Neuronal stem cell (in vitro differentiated cells): ENCODE measurements at places on chromosomes 3 and 15.

DNA sequence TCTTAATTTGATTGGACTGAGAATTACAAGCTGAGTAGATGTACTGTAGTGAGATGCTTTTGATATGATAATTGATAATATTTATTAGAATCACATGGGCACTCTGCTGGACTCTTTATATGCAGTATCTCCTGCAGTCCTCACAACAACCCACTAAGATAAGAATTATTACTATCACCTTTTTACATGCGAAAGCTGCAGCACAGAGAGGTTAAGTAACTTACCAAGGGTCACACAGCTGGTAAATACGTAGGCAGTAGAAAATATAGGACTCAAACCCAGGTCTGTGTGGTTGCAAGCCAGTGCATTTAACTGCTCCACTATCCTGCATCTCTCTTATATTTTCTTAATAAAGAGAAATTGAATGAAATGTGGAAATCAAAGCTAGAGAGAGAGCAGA is 392.8 kb upstream of the RORA start:
- DNase-seq: no peak

DNA sequence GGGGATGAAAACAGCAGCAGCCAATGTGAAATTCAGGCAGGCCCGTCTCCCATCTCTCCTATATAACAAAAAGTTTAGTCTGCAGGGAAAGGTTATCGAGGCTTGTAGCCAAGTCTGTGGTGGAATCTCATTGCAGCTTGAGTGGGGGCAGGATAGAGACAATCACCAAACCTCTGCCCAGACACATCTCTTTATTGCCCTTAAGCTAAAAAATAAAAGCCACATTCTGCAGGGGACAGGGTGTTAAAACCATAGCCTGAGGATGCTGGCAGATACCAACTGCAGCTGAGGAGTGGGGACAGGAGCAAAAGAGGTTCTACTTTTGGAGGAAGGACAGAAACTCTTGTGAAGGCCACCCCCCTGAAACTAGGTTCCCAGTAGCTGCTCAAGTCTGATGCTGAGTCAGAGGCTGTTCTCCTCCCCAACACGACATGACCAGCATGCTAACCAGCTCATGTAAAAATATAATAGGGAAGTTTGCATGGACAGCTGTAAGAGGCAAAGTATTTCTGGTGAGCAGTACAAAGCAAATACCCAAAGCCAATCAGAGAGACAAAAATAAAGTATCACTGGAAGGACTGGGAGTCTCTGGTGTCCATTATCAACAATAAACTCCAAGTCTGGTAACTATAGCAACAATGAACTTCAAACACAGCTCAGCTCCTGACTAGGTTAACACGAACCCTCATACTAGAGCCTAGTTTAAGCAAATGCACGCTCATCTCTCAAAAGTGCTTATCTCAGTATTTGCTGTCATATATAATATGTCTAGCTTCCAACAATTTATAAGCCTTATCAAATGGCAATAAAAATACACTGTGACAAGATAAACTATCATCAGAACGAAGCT is 362.2 kb upstream of the SLCO3A1 start:
- no peak for DNase-seq

DNA sequence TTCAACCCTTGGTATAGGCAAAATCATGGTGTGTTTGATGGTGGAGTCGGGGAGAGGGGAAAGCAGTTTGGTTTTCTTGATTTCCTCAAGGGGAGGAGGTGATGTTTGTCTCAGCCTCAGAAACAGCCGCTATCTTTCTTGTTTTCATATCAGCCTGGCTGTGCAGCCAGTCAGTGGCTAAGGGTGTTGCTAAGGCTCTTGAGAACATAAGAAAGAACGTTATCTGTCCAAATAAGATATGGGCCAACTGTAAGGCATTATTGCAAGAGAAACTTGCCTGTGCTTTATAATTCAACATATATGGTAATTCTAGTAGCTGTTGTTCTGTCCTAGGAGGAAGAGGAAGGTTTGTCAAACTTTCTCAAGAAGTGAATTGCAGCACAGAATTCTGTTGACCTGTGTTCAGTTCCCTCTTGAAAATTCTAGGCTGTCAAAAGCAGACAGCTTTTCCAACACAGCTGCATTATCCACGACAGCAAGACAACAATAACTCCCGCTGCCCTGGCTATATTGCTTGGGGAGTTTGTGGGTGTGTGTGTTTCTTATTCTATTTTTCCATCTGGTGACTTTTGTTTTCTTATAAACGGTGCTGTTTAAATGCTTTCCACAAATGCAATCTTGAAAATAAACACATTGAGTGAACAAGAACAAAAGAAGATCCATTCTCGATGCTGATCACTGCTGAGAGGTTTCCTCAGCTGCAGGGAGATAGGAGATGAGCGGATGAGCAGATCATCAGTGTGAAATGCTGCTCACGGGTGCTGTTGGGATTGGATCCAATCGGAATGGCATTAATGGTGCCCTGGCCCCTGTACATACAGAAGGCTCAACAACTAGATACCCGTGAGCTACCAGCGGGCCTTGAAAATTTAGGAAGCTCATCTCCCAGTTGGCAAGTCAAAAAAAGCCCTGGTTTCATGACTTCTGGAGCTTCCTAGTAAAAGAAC is 90.8 kb upstream of the TNFAIP8L3 start:
- DNase-seq: no peak

DNA sequence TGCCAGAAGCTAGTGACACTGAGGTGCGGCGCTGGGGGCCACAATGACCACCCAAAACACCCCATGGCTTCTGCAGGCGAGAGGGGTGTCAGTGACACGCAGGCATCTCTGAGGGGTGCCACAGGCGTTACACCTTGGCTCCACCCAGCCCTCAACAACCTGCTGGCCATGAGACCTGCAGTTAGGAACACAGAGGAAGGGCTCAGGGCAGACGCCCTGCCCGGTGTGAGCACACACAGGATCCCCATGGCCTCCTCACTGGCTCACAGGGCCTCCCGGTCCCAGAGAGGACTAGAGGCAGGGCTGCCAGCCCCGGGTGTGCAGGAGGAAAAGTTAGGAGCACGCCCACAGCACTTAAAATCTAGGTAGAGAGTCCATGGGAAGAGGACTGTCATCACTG is 35.1 kb downstream of the CYFIP1 start:
- DNase-seq: no peak

- DNase-seq: no peak
These were observed 73.6 kb downstream of the SPSB4 start for GRCh38 chr3:141124715-141125114.

DNA sequence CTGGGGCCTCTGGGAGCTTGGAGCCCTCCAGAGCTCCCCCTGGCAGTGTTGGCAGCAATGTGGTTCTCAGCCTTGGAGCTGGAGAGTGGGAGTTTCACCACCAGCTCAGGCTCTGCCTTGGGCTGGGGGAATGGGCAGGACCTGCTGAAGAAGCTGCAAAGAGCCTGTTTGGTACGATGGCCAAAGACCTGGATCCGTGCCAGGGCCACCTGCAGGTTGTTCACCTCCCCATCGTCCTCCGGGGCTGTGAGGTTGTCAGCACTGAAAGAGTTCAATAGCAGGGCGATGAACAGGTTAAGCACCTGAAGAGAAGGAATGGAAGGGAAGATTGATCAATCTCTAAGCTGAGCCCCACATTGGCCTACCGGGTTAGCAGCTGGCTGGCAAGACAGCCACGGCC is 77.3 kb upstream of the SCN5A start:
- no peak for DNase-seq

DNA sequence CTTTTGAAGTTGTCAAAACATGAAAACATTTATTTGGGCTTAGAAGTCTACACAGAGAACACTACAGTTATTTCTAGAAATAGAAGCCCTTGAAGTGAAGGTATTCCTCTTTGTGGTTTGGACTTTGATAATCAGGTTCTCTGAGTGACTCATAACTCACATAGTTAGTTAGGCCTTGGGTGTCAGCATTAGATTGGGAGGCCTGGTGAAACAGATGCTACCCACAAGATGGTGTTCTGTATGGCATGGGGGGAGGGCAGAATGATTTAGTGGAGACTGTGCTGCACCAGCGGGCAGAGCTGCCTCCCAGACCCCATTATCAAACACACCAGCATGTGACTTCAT is 108.9 kb upstream of the ETV5 start:
- DNase-seq: no peak

DNA sequence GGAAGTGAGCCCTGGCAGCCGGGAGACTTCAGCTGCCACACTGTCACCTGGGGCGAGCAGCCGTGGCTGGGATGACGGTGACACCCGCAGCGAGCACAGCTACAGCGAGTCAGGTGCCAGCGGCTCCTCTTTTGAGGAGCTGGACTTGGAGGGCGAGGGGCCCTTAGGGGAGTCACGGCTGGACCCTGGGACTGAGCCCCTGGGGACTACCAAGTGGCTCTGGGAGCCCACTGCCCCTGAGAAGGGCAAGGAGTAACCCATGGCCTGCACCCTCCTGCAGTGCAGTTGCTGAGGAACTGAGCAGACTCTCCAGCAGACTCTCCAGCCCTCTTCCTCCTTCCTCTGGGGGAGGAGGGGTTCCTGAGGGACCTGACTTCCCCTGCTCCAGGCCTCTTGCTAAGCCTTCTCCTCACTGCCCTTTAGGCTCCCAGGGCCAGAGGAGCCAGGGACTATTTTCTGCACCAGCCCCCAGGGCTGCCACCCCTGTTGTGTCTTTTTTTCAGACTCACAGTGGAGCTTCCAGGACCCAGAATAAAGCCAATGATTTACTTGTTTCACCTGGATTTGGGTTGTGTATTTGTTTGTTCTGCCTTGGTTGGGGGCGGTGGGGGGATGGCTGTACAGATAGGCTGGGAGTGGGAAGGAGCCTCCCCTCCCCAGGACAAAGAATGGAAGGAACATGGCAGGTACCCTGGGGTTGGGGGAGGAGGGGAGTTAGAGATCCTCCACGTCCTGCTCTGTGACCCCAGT is 2.9 kb upstream of the GRM2 start:
- no peak for DNase-seq

DNA sequence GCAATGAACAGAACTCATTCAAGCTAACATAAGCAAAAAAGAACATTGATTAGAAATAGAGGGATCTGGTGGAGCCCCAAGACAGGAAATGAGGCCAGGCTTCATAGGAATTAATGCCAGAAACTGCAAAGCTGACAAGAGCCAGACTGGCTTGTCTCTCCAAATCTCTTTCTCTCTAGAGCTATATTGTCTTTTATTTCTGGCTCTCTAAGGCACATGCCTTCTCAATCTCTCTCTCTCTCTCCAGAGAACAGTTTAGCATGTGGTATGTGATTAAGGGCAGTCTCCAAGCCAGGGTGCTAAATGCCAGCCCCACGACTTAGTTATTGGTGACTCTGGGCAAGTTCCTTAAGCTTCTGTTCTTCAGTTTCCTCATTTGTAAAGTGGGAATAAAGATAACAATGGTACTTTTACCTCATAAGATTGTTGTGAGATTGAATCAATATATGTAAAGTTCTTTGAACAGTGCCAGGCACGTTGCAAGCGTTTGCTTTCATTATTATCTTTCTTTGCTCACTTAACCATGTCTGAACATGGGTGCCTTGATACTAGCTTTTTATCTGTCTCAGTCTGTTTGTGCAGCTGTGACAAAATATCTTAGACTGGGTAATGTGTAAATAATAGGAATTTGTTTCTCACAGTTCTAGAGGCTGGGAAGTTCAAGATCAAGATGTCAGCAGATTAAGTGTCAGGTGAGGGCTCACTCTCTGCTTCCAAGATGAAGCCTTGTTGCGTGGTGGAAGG is 123.2 kb downstream of the BDH1 start:
- no peak for DNase-seq

GRCh38 chr3:165751637-165752036 is 85.6 kb downstream of the BCHE start:
- DNase-seq: no peak

DNA sequence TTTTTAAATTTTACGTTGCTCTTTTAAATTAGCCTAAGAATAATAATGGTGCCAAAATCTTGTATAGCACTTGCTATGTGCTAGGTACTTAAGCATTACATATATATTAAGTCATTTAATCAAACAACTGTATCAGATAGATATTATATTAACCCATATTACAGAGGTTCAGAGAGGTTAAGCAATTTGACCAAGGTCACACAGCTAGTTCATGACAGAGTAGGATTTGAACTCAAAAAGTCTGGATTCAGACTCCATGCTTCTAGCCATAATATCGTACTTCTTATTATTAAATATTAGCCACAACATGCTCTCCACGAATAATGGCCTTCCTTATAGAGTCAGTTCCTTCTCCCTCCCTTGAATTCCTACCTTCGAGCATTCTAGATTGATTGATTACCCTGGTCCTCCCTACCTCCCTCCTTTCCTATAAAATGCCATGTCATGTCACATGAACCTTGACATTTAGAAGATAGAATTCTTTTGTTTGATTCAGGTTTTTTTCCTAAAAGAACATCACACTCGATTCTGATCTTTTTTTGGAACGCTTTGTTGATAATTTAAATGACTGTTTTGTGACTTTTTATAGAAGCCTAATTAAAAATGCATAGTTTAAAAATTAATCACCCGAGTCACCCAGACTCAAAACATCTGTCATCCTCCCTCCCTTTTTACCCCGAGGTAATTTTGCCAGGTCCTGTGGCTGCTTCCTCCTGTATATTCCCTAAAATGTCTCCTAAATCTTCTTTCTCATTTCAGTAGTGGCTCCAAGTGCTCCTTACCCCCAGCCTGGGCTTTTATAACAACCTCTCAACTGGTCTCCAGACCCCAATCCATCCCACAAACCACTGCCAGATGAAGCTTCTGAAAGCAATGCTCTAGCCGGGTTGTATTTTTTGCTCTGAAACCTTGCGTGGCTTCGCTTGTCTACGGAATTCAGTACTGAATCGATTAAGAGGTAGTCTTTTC is 8.5 kb upstream of the PSMD6 start:
- DNase-seq: no peak

GRCh38 chr3:131881777-131882176 is 153.0 kb downstream of the CPNE4 start:
- DNase-seq: no peak

DNA sequence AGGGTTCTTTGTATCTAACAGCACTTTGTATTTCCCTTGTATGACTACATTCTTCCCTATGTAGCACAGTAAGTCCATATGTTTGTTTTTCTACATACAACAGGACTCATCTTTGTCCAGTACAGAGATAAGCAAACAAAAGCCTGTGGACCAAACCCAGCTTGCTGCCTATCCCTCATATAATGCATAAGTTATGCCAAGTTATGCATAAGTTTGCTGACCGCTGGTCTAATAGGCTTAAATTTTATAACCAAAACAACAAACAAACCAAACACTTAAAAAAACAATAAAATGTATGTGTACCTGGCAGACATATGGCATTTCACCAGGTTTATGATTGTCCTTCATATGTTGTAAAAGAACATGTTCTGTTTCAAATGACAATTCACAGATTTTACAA is 56.0 kb downstream of the ZNF280D start:
- DNase-seq: no peak

DNA sequence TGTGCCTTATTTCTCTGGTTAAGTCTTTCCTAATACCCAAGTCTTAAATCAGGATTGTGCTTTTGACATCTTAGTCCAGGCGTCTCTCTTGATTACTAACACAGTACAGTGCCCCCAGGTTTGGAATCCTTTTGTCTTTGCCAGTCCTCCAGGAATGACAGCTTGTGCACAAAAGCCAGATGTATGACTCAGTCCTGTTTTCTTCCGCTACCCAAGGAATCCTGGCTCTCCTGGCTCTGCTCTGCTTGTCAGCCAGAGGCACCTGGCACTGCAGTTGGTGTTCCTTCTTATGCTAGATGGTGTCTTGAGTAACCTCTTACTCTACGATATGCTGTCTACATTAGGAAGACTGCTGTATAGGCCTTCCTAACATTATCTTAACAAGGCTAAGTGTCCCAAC is 728.2 kb upstream of the NECTIN3 start:
- DNase-seq: peak; percentile 8

- DNase-seq: no peak
These were observed at the start of gene GHRL for GRCh38 chr3:10292505-10293419. GHRL (minus strand) TSS chr3:10292947; CDS start chr3:10290180, 2,767 bp downstream.
